ENCODE measurements at places on chromosomes 6 and 20. TPM values are rescaled to one million over a fixed set of nuclear protein-coding genes. Genes with fewer than 3 reads are reported as not detected.

DNA sequence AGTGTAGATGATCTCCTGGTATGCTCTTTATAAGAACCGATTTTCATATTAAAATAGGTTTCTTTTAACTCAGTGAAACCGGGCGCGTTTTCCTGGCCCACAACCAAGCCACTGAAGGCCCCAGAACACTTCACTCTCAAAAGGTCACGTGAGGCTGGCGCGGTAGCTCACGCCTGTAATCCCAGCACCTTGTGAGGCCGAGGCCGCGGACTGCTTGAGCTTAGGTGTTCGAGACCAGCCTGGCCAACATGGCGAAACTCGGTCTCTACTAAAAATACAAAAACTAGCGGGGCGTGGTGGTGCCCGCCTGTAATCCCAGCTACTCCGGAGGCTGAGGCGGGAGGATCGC, 402 bp upstream of the TAF8 start:
- H3K36me3 ChIP-seq, result peaks cover 17% of the 10 kb centered on the region
- DNase-seq, result peak; percentile 77
- H3K27me3 ChIP-seq, result no peaks in the 10 kb centered on the region
- H3K4me3 ChIP-seq, result peak overlapping the region; percentile 93
- peak overlapping the region; percentile 98 for H3K27ac ChIP-seq

DNA sequence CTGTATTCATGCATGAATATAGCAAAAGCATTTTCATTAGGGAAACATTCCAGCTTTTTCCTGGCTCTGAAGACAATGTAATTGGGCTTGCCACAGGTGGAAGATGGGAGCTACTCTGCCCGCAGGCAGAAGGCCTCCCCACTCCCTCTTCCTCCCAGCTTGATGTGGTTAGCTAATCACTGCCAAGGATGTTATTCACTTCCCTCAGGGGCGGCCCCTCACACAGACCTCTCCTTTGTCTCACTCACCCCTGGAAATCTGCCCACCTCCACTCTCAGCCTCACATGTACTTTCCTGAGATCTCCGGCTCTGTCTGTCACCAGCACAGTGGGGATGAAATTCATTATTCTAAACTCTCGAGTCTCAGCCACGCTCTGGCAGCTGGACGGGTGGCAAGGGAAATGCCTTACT, 100.7 kb downstream of the ANKRD60 start:
- H3K4me3 ChIP-seq, result no peak overlapping the region
- H3K4me1 ChIP-seq, result peaks cover 14% of the 10 kb centered on the region
- H3K36me3 ChIP-seq, result no peaks in the 10 kb centered on the region

DNA sequence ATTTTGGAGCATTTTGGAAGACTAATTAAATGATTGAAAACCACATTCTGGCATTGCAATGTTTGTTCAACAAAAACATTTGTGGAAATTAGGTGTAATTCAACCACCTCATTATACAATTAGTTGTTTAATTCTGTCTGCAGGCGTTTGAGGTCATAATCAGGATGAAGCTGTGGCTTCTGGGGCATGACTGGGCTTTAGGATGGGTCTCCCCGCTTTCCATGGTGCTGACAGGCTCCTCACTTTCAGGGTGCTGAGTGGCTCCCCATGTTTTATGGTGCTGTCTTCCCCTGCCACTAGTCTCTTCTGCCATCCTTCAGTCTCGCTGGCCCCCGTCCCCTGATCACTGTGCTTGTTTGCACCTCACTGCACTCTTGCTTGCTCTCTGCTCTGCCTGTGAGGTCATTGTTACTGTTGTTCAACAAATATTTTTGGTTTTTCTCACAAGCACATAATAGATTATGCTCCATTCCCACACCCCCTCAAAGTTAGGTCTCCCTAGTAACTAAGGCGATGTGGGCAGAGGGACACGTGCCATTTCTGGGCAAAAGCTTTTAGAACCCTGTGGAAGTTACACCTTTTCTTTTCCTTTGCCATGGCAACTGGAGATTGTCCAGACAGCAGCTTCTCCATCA, 25.4 kb upstream of the ZNF831 start:
- no peak overlapping the region for H3K27ac ChIP-seq
- no peaks in the 10 kb centered on the region for H3K36me3 ChIP-seq
- no peak overlapping the region for H3K4me3 ChIP-seq
- no peaks in the 10 kb centered on the region for H3K27me3 ChIP-seq
- H3K4me1 ChIP-seq, result peaks cover 20% of the 10 kb centered on the region

- no peak overlapping the region for H3K4me3 ChIP-seq
- no peak for DNase-seq
- H3K4me1 ChIP-seq, result no peaks in the 10 kb centered on the region
- H3K27me3 ChIP-seq, result no peaks in the 10 kb centered on the region
Observed at GRCh38 chr6:161850562-161850961, 576.7 kb upstream of the AGPAT4 start.

Gene HLA-DMB
- 3.5 TPM for total RNA-seq

GRCh38 chr6:83152913-83153312, 40.2 kb downstream of the PGM3 start:
- H3K27me3 ChIP-seq, result no peaks in the 10 kb centered on the region
- no peak overlapping the region for H3K27ac ChIP-seq
- H3K36me3 ChIP-seq, result peaks cover 4% of the 10 kb centered on the region
- no peak for DNase-seq
- H3K4me3 ChIP-seq, result no peak overlapping the region

Gene SLC13A3
- total RNA-seq, result not detected

Gene BTN1A1
- 0.11 TPM for total RNA-seq

GRCh38 chr20:38094373-38094891, 60.9 kb downstream of the RPRD1B start:
- H3K36me3 ChIP-seq, result peaks cover 6% of the 10 kb centered on the region
- DNase-seq, result peak; percentile 43
- peaks cover 25% of the 10 kb centered on the region for H3K4me1 ChIP-seq

- no peak overlapping the region for H3K4me3 ChIP-seq
- no peaks in the 10 kb centered on the region for H3K4me1 ChIP-seq
- no peak overlapping the region for H3K27ac ChIP-seq
- H3K27me3 ChIP-seq, result no peaks in the 10 kb centered on the region
- H3K36me3 ChIP-seq, result no peaks in the 10 kb centered on the region
- DNase-seq, result peak; percentile 55
Observed at GRCh38 chr20:15708984-15709598, 864.2 kb downstream of the KIF16B start.

Gene TMEM151B
- not detected for total RNA-seq

Gene LAMA4
- total RNA-seq, result not detected

- no peaks in the 10 kb centered on the region for H3K27me3 ChIP-seq
- DNase-seq, result no peak
- peaks cover 40% of the 10 kb centered on the region for H3K4me1 ChIP-seq
- H3K36me3 ChIP-seq, result peaks cover 46% of the 10 kb centered on the region
- H3K4me3 ChIP-seq, result no peak overlapping the region
Observed at GRCh38 chr20:13777171-13777601, 7.5 kb downstream of the ESF1 start.

DNA sequence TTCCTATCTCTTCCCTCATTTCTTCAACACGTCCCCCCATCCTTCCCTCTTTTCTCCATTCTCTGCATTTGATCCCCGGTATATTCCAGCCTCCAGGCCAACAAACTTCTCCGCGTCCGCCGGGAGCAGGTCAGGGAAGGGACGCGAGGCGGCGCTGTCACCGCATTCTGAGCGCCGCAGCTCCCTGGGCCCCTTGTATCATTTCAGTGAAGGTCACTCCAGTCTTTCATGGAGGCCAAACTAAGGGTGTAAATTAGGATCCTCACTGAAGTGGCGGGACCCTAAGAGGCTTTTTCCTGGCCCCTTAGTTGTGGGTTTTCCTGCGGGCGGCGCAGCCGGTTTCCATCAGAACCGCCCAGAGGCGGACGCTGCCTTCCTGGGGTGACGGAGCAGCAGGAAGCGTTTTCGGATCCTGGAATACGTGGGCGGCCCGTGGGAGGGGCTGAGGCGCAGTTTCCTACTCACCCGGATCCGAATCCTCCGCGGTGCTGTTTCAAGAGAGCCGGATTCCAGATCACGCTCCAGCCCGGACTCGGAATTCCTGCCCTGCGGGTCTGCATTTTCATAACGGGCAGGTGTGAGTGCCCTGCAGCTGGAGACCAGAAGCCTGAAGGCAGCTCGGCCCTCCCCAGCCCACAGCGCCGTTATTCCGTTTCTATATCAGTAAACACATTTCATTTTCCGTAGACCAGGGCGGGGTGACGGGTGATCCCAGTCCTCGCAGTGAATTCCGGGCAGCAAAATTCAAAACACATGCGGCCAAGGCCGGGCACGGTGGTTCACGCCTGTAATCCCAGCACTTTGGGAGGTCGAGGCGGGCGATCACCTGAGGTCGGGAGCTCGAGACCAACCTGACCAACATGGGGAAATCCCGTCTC, 3.6 kb upstream of the MICA start:
- peak; percentile 75 for DNase-seq
- H3K36me3 ChIP-seq, result peaks cover 2% of the 10 kb centered on the region
- H3K27me3 ChIP-seq, result no peaks in the 10 kb centered on the region
- peak overlapping the region; percentile 93 for H3K27ac ChIP-seq

- no peaks in the 10 kb centered on the region for H3K27me3 ChIP-seq
- H3K27ac ChIP-seq, result no peak overlapping the region
Observed at GRCh38 chr20:33649201-33649681, 12.9 kb upstream of the C20orf144 start.

Gene LGSN
- total RNA-seq, result not detected

GRCh38 chr20:47392015-47392720, 35.7 kb upstream of the ZMYND8 start:
- no peaks in the 10 kb centered on the region for H3K36me3 ChIP-seq
- H3K27ac ChIP-seq, result peak overlapping the region; percentile 65
- peak; percentile 38 for DNase-seq
- H3K27me3 ChIP-seq, result no peaks in the 10 kb centered on the region

DNA sequence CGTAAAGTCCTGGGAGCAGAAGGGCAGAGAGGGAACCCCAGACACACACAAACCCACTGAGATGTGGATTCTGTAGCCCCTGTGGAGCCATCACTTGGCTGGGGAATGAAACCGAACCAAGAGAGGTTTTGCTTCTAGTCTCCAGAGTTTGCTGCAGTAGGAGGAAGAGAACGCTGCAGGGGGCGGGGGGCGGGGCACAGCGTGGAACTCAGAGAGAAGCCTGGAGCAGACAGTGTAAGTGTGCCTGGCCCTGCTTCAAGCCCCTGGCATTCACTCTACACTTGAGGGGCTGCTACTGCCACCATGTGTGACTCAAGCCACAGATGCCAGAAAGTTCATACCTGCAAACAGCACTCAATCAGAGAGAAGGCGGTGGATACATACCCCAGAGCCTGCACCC, 18.9 kb downstream of the GABRR1 start:
- H3K27ac ChIP-seq, result no peak overlapping the region
- no peaks in the 10 kb centered on the region for H3K27me3 ChIP-seq
- no peaks in the 10 kb centered on the region for H3K4me1 ChIP-seq

GRCh38 chr20:46984405-46984804, 89.8 kb downstream of the EYA2 start:
- H3K27me3 ChIP-seq, result peaks cover 31% of the 10 kb centered on the region
- H3K4me1 ChIP-seq, result peaks cover 5% of the 10 kb centered on the region
- H3K36me3 ChIP-seq, result no peaks in the 10 kb centered on the region
- no peak overlapping the region for H3K27ac ChIP-seq

GRCh38 chr6:74611220-74611619, 594.6 kb downstream of the COL12A1 start:
- no peaks in the 10 kb centered on the region for H3K4me1 ChIP-seq
- H3K36me3 ChIP-seq, result no peaks in the 10 kb centered on the region
- no peak overlapping the region for H3K27ac ChIP-seq
- H3K27me3 ChIP-seq, result no peaks in the 10 kb centered on the region

- H3K4me1 ChIP-seq, result peaks cover 2% of the 10 kb centered on the region
- H3K36me3 ChIP-seq, result no peaks in the 10 kb centered on the region
- DNase-seq, result no peak
- no peak overlapping the region for H3K27ac ChIP-seq
Observed at GRCh38 chr6:830667-831327, 137.9 kb upstream of the EXOC2 start.

DNA sequence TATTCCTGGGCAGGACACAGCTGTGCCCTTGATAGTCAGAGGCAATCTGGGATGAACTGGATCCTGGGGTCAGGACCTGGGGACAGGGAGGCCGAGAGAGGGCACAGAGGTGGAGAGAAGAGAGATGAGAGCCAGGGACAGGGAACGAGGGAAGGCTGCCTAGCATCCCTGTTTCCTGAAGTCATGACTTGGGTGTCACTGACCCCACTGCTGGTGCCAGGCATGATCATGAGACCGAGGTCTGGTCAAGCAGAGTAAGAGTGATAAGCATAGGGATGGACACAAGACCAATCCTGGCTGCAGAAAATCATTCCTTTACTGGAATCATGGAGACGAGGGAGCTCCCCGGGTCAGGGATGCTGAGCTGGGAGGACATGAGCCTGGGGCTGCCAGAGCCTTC, 36.1 kb downstream of the FAM110A start:
- H3K36me3 ChIP-seq, result no peaks in the 10 kb centered on the region
- H3K27me3 ChIP-seq, result no peaks in the 10 kb centered on the region
- no peaks in the 10 kb centered on the region for H3K4me1 ChIP-seq
- no peak overlapping the region for H3K27ac ChIP-seq

Gene CCN2
- not detected for total RNA-seq

DNA sequence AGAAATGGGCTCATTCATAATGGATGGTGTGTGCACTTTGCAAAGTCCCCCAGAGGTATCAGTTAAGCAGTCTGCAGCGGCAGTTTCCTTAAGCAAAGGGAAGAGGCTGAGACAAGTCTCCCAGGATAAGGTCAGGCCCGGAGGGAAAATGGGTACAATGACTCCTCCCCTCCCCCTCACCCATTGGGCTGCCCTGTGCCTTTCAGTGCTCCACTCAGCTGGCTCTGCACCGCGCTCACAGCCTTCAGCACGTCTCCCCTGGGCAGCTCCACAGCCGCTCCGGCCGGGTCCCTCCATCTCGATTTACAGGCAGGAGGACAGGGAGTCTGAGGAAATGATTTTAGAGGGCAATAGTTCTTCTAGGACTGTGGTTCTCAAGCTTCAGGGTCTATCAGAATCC, 264.8 kb downstream of the LRFN2 start:
- no peak for DNase-seq
- no peaks in the 10 kb centered on the region for H3K36me3 ChIP-seq
- H3K4me1 ChIP-seq, result peaks cover 2% of the 10 kb centered on the region
- H3K4me3 ChIP-seq, result no peak overlapping the region
- no peak overlapping the region for H3K27ac ChIP-seq

- no peak for DNase-seq
- H3K36me3 ChIP-seq, result no peaks in the 10 kb centered on the region
- H3K27me3 ChIP-seq, result peaks cover 33% of the 10 kb centered on the region
Observed at GRCh38 chr6:17099401-17100059, 2.3 kb upstream of the STMND1 start.

Gene PNLDC1
- 0.34 TPM for total RNA-seq

Data from activated CD8-positive, alpha-beta T cell treated with anti-CD3 and anti-CD28 coated beads for 36 hours (primary cell).